Activated CD4-positive, CD25-positive, alpha-beta regulatory T cell (primary cell): ENCODE measurements at places on chromosomes 7 and 10.

- DNase-seq: no peak
Observed at GRCh38 chr7:36969376-36969775, 245.1 kb upstream of the AOAH start.

DNA sequence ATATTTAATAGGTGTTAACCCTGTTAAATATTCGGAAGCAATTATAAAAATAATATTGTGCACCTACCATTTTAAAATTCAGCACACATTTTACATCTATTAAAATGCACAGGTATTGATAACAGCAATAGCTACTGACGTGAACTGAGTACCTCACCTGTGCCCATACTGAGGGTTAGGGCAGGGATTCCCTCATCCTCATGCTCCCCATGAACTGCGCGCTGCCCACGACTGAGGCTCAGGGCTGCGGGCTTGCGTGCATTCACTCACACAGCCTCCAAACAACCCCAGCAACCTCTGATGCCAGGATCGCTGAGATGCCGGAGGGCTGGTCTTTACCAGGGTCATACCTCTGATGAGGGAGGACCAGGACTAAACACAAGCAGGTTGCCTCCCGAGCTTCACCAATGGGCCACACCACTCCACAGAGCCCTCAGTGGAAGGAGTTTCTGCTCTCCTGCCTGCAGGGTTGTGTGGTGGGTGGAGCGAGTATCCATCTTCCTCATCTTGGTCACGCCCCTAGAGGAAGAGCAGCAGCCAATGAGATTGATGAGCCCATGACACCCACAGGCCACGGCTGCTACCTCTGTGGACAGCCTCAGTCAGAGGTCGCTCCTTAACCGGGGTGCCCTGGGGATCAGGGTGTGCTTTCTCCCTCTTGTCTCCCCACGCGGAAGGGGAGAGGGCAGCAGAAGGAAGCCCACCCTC is 478.3 kb downstream of the TNS3 start:
- DNase-seq: no peak

DNA sequence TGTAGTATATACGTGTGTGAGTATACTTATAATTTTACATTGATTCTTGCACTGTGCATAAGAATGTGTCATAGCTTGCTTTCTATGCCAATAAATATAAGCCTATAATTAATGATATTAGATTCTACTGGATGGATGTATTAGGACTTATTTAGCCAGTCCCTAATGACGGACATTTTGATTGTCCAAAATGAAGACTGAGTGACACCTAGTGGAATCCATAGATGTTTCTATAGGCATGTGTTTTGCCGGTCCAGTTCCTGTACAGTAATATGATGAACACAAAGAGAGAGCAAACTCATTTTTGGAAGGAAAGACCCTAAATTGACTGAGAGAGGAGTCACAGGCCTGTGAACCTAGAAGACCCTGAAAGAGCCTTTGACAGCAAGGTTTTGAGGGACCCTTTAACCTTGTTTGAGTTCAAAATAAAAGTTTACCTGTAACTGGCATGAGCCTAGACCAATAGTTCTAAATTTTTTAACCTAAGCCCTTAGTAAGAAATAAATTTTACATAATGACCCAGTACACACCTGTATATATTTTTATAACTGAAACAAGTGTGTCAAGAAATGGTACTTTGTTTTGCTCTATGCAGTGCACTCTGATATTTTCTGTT is 42.4 kb upstream of the AGBL3 start:
- no peak for DNase-seq

- DNase-seq: no peak
Observed at GRCh38 chr10:78182841-78183240, 149.2 kb downstream of the RPS24 start.

- no peak for DNase-seq
Observed at GRCh38 chr7:142523821-142524460, 225.3 kb upstream of the PRSS1 start.

GRCh38 chr10:133094866-133095265 is 7.1 kb downstream of the ADGRA1 start:
- DNase-seq: no peak
